Pancreas (tissue), 10 donors: ENCODE measurements at places on chromosomes 3 and 15.

DNA sequence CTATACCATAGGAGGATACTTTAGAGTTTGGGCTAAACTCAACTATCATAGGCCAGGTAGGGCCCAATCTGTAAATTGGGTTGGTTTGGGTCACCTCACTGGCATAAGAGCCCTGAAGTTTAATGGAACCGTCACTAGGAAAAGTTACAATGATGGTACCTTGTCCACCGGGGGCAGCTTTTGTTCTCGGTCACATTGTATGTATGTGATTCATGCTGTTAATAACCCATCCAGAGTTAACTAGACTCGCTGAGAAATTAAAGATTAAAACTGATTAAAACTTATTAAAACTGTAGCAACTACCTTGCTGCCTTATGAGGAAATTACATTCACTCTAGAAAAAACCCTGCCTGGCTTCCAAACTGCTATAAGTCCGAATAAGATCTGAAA is 145.0 kb upstream of the TMCO5A start:
- no peak for DNase-seq

DNA sequence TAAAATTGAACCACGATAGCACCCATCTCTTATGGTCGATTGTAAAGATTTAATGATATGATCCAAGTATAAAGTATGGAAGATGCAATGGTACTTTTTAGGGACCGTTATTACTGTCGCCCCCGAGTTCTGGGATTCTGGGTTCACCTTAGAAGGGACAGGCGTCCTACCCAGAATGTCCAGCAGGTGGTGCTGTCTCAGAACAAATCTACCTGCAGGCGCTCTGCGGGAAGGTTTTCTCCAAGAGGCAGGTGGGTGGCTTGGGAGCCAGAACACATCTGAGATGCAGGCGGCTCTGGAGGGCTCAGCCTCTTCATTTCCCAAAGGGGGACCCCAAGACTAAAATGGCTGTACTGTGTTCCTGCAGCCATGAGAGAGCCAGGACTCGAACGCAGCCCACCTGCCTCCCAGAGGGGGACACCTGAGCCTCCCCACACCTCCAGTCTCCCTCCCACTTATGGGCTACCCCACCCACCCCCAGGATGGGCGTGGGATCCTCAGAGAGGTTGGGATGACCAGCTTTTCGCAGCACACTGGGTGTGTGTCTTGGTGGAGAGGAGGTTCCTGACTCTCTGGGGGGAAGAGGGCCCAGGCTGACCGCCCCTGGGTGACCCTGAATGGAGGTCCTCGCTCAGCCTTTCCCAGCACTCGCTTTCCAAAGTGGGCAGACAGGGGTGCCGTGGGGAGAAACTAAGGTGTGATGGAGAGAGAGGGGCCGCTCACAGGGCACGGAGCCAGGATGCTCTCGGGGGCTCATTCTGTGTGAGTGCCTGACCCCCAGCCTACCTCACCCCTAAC is 28.1 kb upstream of the CORO2B start:
- peak; percentile 52 for DNase-seq

- DNase-seq: no peak
Observed at GRCh38 chr3:171967137-171967783, 72.1 kb upstream of the FNDC3B start.

- no peak for DNase-seq
Observed at GRCh38 chr3:127684871-127685707, 12.3 kb downstream of the ABTB1 start.

- DNase-seq: no peak
Observed at GRCh38 chr3:195160908-195161434, 110.0 kb downstream of the XXYLT1 start.
